ENCODE measurements at places on chromosomes 2 and 18.

DNA sequence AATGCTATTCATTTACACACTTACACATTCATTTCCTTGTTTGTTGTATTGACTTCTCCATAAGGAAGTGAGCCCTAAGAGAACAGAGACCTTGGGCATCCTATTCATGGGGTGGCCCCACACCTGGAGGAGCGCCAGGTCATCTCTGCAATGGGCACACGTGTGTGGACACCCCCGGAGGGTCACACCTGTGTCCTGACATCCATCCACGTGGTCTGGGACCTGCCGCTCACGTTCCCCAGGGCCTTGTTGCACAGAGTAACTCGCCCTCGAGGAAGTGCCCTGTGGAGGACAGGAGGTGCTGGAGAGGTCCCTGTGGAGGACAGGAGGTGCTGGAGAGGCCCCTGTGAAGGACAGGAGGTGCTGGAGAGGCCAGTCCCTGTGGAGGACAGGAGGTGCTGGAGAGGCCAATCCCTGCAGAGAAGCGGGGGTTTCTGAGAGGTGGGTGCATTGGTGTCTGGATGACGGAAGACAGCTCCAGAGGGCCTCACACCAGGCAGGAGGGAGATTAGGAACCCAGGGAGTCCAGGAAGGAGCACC lies 73.2 kb upstream of the GPC1 start:
- no peak for DNase-seq

DNA sequence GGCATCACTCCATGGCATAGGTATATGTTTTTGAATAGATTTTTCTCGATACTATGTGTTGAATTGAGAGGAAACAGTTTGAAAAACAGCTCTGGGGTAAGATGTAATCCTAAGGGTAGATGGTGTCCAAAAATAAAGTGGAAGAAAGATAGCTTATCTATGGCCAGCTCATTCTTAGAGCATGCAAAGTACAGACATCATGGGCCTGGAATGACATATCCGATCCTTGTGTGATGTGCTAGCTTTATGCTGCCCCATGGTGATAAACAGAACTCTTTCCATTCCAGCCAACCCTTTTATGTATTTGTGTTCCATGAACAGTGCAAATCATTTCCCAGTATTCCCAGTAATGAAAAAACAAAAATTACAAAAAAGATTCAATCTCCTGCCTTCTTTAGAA lies 390.2 kb upstream of the NXPH2 start:
- no peak for DNase-seq

GRCh38 chr18:38007026-38007425 lies 441.4 kb upstream of the CELF4 start:
- no peak for DNase-seq

- no peak for DNase-seq
These were observed 84.0 kb downstream of the DDX1 start for GRCh38 chr2:15675456-15676195.

GRCh38 chr18:69444221-69444620 lies 43.5 kb downstream of the DOK6 start:
- no peak for DNase-seq

DNA sequence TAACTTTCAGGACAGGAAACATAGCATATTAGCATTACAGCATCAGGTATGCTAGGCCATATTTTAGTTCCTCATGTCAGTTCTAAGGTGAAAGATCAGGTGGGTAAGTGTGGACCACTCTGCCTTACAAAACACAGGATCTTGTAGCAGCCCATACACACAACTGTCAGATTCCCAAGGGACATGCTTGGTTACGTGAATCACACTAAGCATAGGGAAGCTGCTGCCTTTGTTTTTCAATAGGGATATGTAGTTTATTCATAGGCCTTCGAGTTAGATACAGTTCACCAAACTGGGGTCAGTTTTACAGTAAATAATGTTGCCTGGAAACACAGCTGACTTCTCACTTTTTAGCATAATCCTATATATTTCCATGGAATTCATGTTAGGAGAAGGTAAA lies 116.1 kb upstream of the OTX1 start:
- no peak for DNase-seq

DNA sequence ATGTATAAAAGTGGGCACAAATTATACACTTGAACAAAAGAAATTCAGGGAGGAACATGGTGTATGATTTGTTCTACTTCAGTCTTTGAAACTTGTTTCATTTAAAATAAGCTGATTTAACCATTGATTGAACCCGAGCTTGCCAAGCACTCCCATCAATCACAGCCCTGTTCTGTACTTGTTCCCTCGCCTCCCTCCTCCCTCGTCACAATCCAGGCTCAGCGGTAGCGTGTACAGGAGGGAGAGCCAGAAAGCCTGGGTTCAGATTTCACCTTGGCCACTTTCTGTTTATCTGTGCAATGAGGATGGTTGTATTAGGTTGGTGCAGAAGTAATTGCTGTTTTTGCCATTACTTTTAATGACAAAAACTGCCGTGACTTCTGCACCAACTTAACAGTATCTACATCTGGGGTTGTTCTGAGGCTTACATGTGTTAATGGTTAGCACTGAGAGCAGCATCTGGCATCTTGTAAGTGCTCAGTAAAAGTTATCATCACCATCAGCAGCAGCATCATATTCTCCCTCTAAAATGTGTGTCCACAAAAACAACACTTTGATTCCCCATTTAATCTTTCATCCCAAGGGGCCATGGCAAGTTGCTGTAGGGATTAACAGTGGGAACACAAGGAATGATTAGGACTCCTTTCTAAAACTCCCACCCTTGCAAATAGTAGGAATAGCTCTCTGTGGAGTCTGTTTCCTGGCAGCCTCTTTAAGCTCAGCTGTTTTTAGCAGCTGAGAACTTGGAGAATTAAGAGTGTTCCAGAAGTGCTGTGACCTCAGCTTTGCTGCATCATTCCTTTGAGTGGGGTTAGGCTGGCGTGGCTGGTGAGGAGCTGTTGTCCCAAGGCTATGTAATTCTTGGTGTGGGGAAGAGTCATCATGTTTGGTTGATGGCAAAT lies 4.7 kb downstream of the DPYSL5 start:
- no peak for DNase-seq
